ENCODE measurements at places on chromosomes 1 and 21.

DNA sequence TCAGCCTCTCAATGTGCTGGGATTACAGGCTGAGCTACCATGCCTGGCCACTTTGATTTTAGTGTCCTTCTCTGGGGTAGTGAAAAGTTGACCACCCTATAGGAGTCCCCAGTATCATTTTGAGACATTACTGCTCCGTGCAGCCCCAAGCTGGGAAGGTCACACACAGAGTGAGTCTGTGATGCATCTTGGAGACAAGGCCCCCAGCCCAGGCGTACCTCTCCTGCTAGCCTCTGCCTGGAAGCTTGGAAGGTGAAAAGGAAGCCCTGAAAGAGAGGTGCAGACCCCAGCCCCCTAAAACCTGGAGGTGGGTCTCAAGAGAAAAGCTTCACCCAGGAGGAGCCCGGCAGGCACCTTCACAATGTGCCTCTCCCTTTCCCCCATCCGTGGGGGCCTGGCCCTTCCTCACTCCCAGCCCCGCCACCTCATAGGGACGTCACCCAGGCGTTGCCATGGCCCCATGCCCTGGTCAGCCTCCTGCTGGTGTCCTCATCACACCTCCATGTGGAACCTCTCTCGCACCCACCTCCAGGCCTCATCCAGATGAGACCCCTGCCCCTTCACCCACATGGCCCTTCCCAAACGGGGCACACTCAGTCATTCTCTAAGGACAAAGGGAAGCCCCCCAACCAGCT, 5.6 kb upstream of the ARF1 start:
- DNase-seq, result no peak

GRCh38 chr1:230281556-230281955, 144.6 kb downstream of the PGBD5 start:
- no peak for DNase-seq

- peak; percentile 17 for DNase-seq
Observed at GRCh38 chr1:152185544-152186391, 26.7 kb upstream of the RPTN start.

- DNase-seq, result no peak
Observed at GRCh38 chr1:23865543-23865930, 2.6 kb downstream of the FUCA1 start.

DNA sequence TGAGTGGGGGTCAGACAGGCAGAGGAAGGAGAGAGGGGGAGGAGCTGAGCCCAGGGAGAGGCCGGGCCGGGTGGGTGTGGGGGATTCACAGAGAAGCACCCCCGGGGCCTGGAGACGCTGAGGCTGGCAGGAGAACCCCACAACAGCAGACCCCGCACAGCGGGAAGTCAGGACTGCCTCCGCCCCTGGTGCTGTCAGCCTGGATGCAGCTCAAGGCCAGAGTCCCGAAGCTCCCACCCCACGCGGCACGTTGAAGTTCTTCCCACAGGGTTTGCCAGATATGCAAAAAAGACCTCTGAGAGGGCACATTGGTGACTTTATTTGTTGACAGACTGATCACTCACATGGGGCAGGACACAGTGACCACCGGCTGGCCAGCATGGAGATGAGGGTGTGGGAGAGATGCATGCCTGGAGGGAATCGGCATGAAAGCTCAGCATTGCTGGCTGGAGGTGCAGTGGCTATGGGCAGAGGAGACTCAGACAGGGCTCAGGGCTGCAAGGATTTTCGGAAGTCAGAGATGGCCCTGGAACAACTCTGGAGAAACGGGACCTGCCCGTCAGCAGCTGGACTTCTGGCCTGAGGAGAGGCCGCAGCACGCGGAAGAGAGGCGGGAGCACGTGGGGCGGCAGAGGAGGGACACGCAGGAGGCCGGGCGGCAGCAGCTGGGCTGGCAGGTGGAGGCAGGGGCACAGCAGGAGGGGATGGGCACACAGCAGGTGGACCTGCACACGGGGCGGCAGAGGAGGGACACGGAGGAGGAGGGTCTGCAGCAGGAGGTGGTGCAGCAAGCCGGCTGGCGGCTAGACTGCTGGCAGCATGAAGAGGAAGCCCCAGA, 885 bp downstream of the KRTAP10-3 start:
- DNase-seq, result no peak

- DNase-seq, result no peak
Observed at GRCh38 chr1:248828845-248829244, 3.1 kb upstream of the SH3BP5L start.

DNA sequence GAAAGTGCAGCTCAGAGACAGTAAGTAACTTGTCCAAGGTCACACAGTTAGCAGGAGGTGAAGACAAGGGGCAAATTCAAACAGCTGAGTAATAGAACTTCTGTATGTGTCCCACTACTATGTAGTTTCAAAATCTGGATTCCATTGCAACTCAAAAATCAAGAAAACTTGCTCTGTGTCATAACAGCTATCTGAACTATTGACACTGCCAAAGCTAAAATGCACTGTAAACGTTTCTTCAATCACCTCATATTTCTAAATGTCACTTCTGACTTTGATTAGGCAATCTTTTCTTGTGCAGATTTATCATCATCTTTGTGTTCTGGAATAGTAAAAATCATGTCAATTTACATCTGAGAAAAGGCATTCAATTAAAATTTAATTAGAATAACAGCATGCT, 957.6 kb downstream of the MRPL39 start:
- DNase-seq, result no peak

DNA sequence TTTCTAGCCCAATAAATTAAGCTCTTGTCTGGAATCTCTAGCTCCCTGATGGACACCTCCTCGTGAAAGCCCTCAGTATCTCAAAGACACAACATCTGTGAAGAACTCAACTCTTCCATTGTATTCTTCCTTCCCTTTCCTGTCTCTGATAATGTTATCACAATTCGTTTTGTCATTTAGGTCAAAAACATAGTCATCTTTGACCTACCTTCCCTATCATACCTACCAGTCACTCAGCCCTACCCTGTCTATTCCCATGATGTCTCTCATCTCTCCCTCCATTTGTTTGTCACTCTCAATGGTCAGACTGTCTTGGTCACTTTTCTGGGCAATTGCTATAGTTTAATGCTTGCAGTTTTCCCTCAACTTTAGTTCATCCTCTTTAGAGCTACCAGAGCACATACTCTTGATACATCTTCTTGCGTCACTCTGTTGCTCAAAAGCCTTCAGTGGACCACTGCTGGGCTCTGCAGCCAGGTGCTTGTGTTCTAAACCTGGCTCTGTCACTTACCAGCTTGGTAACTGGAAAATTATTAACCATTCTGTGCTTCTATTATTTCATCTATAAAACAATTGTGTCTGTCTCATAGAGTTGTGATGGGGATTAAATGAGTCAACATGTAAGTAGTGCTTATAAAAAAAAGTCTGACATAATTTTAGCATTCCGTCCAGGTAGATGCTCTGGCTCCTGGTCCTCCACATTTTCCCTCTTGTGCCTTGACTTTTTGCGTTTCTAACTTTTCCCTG, 39.6 kb downstream of the DDR2 start:
- DNase-seq, result no peak

Measured in frontal cortex (tissue), 4 donors.